ENCODE measurements at places on chromosomes 5 and 9.

- no peak for DNase-seq
Measured at GRCh38 chr5:32098291-32098690, 75.8 kb downstream of the GOLPH3 start.

GRCh38 chr5:154801083-154801482 is 45.9 kb downstream of the LARP1 start:
- DNase-seq, result no peak

- no peak for DNase-seq
Measured at GRCh38 chr5:160667160-160667559, 184.9 kb downstream of the ATP10B start.

- DNase-seq, result no peak
Measured at GRCh38 chr9:37512437-37512836, 26.7 kb downstream of the POLR1E start.

DNA sequence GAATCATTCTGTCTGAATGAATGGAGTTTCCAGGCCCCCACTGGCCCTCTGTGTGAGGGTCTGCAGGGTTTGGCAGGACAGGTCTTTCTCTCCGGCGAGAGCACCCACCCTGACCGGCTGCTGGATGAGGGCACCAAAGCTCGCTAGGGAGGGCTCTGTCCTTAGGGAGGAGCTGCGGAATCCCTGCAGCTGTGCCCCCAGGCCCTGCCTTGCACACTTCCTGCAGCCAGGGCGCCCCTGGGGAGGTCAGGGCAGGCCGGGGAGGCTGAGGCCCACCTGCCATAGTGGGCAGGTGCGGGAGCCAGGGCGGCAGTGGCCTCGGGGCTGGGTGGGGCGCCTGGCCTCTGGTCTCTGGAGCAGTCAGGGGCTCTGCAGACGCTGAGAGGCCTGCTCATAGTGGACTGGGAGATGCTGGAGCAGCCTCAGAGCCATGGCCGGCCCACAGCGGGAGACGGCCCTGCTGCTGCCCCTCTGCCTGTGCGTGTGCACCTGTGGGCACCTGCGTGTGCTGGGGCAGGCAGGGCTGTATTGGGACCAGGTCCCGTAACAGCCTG is 36.1 kb downstream of the EXOC3 start:
- DNase-seq, result no peak

DNA sequence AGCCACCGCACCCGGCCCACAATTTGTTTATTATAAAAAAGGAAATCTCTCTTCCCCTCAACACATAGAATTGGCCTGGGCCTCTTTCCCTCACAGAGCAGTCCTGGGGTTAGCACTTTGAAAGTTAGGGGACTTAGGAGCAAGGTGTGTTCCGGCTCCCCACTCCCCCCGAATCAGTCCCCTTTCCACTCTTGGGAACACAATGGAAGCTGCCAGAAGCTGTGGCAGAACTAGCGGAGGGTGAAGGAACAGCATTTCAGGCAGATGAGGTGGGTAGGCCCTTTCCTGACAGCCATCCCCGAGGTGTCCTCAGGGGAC is 16.4 kb upstream of the C5orf47 start:
- DNase-seq, result no peak

- no peak for DNase-seq
Measured at GRCh38 chr9:125579030-125579932, 127.7 kb downstream of the MAPKAP1 start.

GRCh38 chr5:59209758-59210359 is 627.0 kb downstream of the RAB3C start:
- DNase-seq, result no peak

GRCh38 chr5:116409591-116410296 is 164.9 kb downstream of the SEMA6A start:
- no peak for DNase-seq

All from hematopoietic multipotent progenitor cell treated with erythropoietin and hydrocortisone succinate and interleukin-3 and kit ligand, for 8 days (in vitro differentiated cells).